Adrenal gland (tissue), 19 donors: ENCODE measurements at places on chromosomes 1 and 21. TPM values are rescaled to one million over a fixed set of nuclear protein-coding genes. Genes with fewer than 3 reads are reported as not detected.

DNA sequence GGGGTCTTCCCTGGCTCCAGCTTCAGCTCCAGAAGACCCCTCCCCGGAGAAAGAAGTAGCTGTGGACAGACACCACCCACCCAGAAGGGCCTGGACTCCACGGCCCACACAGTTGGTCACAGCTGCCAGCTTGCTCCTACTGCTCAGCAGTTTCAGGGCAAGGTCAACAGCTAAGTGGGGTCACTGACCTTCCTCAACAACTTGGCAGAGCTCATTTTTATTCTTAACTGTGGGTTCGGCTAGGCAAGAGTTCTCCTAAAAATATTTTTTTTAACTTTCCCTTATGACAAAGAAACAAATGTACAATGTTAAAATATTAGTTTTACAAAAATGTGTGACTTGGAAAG, 41.9 kb downstream of the CTNNBIP1 start:
- H3K27ac ChIP-seq, result no peak overlapping the region
- DNase-seq, result peak; percentile 74
- H3K4me1 ChIP-seq, result peaks cover 7% of the 10 kb centered on the region
- H3K36me3 ChIP-seq, result peaks cover 6% of the 10 kb centered on the region

The CADM3 gene
- total RNA-seq, result 7.8 TPM

The FOXO6 gene
- 0.72 TPM for total RNA-seq

The KCNJ9 gene
- total RNA-seq, result not detected

The SHISA4 gene
- total RNA-seq, result 116 TPM

DNA sequence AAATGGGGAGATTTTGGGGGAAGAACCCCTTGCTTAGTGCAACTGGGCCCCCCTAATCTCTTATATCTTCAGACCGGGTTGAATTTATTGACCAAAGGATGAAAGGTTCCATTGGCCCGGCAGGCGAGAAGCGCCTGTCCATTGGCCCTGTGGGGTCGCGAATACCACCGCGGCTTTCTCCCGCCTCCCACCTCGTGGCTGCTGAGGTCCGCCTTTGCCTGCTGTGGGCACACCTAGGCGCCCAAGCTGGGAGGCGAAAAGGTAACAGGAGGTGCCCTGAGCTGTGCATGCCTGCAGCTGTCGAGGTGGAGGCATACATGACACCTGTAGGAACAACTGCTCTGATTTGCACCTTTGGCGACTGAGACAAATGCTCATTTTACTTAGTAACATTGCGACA, 21.1 kb upstream of the FLG2 start:
- H3K27ac ChIP-seq, result no peak overlapping the region
- H3K27me3 ChIP-seq, result no peaks in the 10 kb centered on the region
- no peak for DNase-seq
- no peak overlapping the region for H3K4me3 ChIP-seq

DNA sequence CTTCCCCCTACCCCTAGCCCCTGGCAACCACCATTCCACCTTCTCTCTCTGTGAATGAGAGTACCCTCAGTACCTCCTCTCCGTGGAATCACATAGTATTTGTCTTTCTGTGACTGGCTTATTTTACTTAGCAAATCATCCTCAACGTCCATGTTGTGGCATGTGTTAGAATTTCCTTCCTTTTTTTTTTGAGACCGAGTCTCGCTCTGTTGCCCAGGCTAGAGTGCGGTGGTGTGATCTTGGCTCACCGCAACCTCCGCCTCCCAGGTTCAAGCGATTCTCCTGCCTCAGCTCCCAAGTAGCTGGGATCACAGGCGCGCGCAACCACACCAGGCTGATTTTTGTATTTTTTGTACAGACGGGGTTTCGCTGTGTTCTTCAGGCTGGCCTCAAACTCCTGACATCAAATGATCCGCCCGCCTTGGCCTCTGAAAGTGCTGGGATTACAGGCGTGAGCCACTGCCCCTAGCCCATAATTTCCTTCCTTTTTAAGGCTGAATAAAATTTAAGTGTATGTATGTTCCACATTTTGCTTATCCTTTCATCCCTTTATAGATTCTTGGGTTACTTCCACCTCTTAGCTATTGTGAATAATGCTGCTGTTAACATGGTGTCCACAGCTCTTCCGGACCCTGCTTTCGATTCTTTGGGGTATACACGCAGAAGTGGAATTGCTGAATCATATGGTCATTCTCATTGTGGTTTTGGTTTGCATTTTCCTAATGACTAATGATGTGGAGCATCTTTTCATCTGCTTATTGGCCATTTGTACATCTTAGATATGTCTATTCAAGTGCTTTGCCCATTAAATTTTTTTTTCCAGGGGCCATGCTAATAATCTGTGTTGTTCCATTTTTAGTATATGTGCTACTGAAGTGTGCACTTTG, 32.3 kb downstream of the ERRFI1 start:
- H3K4me3 ChIP-seq, result no peak overlapping the region
- DNase-seq, result no peak
- no peaks in the 10 kb centered on the region for H3K36me3 ChIP-seq
- H3K27me3 ChIP-seq, result no peaks in the 10 kb centered on the region
- no peak overlapping the region for H3K27ac ChIP-seq
- H3K4me1 ChIP-seq, result no peaks in the 10 kb centered on the region

- no peak for DNase-seq
- H3K4me3 ChIP-seq, result no peak overlapping the region
- H3K27me3 ChIP-seq, result no peaks in the 10 kb centered on the region
- H3K36me3 ChIP-seq, result no peaks in the 10 kb centered on the region
- H3K4me1 ChIP-seq, result no peaks in the 10 kb centered on the region
Measured at GRCh38 chr1:169682071-169682470, 29.3 kb downstream of the SELL start.

DNA sequence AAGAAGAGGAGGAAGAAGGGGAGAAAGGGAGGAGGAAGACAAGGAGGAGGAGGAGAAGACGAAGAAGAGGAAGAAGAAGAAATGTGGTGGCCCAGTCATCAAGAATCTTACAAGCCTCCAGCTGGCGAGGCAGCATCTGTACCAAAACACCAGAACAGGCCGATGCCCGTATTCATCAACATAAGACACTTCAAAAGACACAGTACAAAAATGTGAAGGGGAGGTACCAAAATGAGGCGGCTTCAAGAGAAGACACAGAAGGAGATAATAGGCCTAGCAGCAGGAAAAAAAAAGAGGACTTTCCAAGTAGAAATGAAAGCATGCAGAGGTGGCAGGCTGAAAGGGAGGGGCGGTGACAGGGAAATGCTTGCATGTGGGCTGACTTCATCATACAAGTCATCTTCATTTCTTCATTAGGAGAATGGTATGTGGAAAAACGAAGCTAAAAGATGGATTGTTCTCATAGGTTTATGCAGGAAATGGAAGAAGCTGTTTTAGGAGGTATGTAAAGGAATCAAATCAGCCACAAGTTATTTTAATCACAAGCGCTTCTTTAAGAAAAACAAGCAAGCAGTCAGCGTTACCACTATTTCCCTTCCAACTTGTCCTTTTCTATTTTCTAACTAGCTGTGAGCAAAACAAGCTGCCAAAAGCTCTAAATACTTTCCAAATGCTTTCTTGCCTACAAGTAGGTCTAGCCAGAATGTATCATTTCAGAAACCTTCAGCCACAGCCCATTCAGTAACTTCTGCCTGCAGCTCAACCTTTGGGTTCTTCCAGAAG, 192.3 kb downstream of the SLC45A1 start:
- peaks cover 33% of the 10 kb centered on the region for H3K4me1 ChIP-seq
- DNase-seq, result no peak
- H3K27ac ChIP-seq, result peak overlapping the region; percentile 16

DNA sequence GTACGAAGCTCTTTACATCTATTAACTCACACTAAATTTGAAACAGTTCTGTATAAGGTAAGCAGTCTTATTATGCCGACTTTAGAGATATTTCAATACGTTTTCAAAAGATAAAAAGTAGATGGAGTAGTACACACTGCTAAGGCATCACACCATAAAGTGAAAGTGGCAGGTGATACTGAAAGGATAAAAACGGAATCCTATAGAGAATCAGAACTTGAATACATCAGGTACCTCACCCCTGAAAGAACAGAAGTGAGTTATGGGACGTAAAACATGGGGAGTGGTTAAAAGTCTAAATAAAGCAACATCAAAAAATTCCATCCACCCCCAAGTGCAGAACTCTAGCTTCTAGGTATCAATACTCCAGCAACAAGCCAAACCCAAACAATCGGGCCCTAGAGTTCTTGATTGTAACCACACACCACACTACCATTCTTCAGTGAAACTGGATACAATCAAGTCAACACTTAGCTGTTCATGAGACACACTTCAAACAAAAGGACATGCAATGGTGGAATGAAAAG, 142.6 kb downstream of the SMYD3 start:
- no peak for DNase-seq
- H3K4me3 ChIP-seq, result no peak overlapping the region
- H3K27me3 ChIP-seq, result no peaks in the 10 kb centered on the region
- no peaks in the 10 kb centered on the region for H3K36me3 ChIP-seq
- no peak overlapping the region for H3K27ac ChIP-seq
